Stimulated activated memory B cell treated with anti-CD40 and anti-IgM and Interleukin-4, amounts not matched to agents 10 μg/mL and 1 μg/mL and 100 μg/mL, for 72 hours (primary cell): ENCODE measurements at places on chromosomes 11 and 22.
A peak's percentile ranks its signal among the peaks of the same experiment; 100 is the strongest.

DNA sequence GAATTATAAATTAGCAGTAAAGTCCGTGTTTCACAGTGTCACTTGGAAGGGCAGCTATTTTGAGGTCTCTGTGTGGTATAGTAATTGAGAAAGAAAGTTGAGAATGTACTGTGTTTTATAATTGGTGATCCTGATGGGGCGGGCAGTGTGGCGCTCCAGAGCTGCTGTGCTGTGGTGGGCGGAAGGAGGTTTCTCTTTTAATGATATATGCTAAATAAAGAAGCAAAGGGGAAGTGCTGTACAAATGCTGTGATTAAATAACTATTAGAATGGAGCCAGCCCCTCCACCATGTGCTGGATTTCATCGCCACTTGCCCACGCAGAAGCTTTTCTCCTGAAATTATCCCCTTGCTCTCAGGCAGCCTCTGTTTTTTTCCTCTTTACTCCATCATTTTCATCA, 24.6 kb downstream of the ATXN10 start:
- peak; percentile 85 for ATAC-seq

- no peak for ATAC-seq
These were observed 604.7 kb downstream of the TBC1D22A start for GRCh38 chr22:47367107-47367690.

GRCh38 chr22:37163575-37164504, 14.1 kb upstream of the IL2RB start:
- peak; percentile 65 for ATAC-seq

DNA sequence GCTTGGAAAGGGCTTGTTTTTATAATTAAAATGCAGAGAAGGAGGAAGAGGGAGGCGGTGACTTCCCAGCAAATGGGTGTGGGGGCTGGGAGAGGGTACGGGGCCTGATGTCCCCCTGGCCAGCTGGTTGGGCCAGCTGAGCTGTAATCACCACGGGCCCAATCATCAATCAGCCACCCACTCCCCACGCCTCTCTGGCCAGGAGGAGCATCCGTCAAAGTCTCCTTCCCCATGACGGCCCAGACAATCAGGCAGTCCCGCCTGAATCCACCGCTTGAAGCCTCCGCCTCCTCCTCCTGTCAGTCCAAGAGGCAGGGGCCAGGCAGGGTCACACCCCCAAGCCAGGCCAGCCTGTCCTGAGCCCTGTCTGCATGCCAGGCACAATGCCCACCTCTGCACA, 13.3 kb upstream of the CABP7 start:
- no peak for ATAC-seq

DNA sequence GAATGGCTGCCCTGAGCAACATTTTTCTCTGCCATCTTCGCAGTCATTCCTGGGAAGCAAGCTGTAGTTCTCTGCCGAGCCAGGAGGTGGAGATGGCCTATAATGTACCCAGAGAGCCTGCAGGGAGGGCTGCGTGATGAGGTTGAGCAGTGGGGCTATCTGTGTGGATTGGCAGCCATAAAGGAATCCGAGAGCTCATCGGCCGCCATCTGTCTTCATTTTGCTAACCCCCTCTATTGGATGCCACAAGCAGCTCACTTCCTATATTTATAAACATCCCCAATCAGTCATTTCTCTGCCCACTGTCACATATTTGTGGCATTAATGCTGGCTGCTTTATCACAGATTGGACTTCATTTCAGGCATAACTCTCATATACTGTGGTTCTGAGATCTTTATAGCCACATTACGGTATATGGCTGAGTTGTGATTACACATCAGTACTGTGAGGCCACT, 209.5 kb downstream of the NTM start:
- no peak for ATAC-seq
